DND-41 (cell line): ENCODE measurements at places on chromosomes 16 and 17.

GRCh38 chr17:56838687-56839086, 4.7 kb downstream of the DGKE start:
- DNase-seq: no peak

DNA sequence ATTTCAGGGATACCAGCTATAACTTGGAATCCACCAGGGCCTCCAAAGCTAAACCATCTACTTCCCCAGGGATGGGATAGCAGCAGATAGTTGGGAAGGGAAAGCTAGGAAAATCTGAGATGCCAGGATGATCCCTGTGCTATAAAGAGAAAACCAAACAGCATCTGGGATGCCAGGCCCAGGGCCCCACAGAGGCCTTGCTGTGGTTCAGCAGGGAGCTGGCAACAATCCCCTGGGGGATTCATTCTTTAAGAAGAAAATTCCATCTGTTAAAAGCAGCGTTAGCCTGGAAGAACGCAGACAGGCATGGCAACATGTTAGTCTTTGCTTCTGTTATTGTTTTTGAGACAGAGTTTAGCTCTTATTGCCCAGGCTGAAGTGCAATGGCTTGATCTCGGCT, 16.6 kb downstream of the MYO18A start:
- DNase-seq: no peak

DNA sequence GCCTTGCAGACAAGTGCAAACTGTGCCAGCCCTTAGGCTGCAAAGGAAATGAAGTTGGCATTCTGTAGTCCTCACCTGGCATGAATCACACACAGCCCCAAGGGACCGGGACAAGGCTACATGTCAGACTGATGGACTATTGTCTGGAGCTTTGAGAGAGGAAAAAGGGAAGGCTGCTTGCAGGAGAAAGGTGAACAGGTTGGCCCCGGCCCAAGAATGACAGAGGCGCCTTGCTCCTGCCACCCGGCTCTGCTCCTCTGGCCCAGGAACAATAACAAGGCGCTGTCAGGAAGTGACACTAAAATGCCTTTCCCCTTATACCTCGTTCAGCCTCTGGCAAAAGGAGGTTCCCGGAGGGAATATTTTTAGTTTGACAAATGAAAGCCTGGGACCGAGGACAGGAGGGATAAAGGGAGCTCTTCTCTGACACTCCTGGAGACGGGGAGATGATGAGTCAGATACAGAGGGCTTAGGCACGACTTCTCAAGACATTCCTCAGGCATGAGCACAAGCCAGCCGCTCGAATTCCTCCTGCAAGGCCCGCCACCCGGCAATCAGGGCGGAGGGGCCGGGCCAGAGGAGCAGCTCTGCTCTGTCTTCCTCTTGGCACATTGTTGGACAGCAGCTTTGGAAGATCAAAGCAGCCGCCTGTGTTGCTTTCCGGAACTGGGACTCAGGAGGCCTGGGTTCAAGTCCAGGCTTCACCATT, 105.8 kb downstream of the NOG start:
- DNase-seq: no peak

GRCh38 chr16:17780181-17780580, 309.4 kb upstream of the XYLT1 start:
- DNase-seq: no peak

DNA sequence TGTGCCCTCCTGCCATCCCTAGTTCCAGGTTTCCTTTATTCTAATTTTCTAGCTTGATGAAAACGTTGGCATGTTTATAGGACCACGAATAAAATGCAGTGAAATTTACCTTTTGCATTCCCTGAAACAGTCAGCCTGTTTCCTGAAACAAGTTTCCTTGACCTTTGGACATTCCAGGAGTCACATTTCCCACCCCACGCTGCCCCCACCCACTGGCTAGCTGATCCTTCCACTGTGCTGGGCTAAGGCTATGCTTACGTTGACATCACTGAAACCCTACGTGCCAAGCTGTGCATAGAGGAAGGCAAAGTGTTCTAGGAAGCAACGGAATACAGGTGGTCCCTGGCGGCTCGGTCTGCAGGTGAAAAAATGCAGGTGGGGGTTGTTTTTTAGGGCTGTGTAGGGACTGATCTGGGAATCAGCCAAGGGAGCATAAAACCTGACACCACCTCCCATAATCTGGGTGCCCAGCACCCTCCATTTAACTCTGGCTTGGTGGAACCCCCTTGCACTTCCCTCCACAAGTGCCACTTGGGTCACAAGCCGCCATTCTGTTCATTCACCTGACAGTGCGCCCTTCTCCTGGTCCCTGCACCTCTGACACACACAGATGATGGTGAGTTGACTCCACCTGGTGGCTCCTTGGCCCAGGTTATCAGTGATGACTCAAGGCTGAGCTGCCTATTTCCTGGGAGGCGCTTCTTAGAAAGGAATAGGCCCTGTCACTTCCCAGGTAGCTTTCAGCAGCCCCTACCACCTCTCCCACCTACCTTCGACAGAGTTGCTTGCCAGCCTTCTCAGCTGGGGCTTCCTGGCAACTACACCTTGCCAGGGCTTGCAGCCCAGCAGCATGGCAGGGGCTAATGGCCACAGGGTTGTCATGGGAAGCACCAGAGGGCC, 83.7 kb downstream of the N4BP1 start:
- no peak for DNase-seq
